Fibroblast of lung (primary cell): ENCODE measurements at places on chromosomes 7 and 10.
A peak's percentile ranks its signal among the peaks of the same experiment; 100 is the strongest.

DNA sequence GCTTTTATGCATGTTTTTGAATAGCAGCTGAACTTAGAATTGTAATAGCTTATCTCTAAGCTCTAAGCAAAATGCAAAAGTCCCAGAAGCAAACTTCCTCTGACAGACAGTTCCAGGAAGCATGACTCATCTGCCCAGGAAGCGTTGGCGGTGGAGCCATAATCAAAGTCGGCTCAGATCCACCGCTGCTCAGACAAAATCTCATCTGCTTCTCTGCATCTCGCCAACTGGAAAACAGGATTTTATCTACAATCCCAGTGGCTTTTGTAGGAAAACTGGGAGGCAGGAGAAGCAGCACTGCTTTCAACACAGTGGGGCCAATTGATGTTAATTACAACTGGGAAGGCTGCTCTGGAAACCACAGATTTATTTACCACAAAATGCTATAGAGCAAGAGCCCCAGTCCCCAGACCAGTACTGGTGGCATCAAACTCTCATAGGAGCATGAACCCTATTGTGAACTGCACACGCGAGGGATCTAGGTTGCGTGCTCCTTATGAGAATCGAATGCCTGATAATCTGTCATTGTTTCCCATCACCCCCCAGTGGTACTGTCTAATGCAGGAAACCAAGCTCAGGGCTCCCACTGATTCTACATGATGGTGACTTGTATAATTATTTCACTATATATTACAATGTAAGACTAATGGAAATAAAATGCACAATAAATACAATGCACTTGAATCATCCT is 99.9 kb downstream of the CUBN start:
- DNase-seq: peak; percentile 90

GRCh38 chr7:116777651-116778281 is 84.6 kb upstream of the CAPZA2 start:
- peak; percentile 83 for DNase-seq

DNA sequence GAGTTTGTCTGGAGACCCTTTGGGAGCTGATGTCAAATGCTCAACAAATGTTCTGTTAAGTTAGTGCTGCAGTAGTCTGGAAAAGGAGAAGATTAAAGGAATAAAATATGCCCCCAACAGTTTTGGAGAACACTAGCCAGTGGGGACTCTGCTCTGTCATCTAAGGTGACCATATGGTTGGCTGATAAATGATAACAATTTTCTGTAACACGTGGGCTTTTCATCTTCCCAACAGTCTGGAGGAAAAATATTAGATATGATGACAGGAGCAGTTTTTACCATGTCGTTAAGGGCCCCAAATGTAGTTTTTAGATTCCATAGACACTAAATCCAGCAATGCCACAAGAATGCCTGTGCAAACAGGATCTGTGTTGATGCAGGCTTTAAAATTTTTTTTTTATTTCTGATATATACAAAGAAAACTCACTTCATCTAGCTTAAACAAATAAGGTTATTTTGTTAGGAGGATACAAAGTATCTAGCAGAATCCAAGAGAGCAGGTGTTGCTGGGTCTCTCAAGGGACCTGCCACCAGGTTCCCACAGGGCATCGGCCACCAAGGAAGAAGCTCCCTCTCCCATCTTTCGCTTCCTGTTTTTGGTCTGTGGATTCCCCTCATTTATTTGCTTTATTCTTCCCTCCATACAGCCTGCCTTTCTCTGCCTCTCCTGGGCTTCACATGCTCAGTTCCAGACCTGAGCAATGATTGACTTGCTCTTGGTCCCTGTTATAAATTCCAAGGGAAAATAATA is 6.2 kb upstream of the CFAP58 start:
- no peak for DNase-seq

DNA sequence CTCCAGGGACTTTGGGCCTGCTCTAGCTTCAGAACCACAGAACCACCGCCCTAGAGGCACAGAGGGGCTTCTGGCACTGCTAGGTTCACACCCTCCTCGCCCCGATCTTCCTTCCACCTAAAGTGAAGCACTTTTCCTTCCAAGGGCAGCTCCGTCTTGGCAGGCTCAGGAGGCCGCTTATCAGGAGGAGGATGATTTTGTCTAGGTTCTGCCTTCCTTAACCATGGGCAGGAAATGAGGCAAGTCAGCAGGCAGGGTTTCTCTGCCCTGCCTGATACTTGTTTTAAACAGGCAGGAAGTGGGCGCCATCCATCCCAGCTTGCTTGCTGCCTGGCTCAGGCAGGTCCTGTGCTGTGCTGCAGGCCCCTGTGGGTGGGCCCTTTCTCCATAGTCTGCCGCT is 8.3 kb upstream of the ATP6V0E2 start:
- peak; percentile 20 for DNase-seq

DNA sequence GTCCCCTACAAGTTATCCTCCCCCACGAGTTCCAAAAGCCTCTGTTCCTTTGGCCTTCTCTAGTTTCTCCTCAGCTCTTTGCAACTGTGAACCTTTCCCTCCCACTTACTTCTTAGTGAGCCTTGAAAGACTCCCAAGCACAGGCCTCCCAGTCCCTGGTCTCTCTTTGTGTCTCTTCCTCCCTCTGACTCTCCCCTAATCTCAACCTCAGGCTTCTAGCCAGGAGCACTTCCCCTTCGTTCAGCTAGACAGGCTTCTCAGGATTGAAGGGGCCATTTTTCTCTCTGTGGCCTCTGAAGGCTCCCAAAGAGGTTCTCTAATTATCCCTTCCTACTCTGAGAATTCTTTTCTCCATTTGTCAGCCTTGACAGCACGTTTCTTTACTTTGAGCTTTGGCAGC is 50.2 kb upstream of the PHYHIPL start:
- no peak for DNase-seq
